NCI-H187 (cell line): ENCODE measurements at places on chromosomes 3 and 15.

DNA sequence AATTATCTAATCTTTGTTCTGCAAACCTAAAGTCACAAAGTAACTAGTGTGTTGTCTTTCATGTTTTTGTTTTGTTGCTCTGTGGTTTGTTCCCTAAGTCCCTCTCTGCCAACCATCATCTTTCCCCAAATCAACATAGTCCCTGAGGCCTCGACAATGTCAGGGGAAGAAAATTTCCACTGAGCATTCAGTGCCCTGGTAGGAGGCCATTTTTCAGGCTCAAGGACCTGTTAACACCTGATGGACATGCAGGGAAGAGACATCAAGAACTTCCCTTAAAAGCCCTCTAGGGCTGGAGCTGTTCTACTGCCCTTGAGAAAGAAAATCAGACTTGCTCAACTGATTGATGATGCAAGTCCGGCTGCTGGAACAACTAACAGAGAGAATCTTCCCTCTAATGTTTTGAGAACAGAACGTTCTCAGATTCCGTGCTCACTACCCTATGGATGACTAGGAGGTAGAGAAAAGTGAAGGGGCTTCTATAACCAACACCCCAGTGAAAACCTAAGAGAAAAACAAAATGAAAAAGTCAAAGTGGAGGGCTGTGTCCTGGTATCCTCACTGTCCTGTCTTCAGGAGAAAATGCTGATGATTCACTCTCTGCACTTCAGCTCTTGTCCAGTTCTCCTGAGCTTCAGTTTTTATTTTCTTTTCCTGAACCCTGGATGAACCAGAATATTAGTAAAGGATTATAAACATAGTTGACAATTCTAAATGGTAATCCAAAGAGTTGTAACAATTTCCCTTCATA lies 373.1 kb downstream of the FOXP1 start:
- no peak for DNase-seq

GRCh38 chr15:83837945-83838571 lies 184.1 kb downstream of the ADAMTSL3 start:
- no peak for DNase-seq

DNA sequence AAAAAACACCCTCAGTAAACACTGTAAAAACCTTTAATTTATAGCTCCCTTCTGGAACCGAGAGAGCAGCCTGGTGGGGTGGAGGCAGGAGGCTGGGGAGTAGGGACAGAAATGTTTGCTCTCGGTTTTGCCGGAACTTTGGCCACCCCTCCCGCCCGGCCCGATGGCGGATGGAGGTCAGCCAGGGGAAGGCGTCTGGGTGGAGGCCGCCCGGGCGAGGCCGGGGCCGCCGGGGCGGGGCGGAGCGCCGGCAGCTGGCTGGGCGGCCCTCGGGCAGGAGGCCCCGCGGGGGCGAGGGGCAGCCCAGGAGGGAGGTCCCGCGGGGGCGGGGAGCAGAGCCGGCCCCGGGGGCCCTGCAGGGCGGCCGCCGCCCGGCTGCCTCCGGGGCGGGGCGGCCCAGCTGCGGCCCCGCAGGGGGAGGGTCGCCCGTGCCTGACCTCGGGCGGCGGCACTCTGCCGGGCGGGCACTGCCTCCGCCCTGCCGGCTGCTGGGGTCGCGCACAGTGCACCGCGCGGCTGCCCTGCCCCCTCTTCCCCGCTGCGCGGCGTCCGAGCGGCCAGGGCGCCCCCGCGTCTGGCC lies 829 bp upstream of the SKIL start:
- no peak for DNase-seq

- peak; percentile 34 for DNase-seq
Observed at GRCh38 chr15:101250873-101251829, 697 bp downstream of the CHSY1 start.

GRCh38 chr3:35849963-35850362 lies 210.6 kb downstream of the ARPP21 start:
- no peak for DNase-seq

DNA sequence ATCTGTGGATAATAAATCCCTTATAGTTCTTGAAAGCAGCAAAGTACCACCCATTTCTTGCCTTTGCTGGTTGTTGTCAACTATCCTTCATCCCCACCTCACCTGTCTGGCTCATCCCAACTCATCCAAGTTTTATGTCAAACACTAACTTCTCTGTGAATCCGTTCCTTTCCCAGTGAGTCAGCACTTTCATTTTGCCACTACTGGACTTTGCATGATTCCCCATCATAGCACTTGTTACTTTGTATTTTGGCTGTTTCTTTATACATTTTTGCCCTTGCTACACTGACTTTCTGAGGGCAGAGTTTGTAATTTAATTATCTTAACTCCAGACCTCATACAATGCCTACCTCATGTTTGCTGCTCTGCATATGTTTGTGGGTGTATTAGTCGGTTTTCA lies 90.8 kb upstream of the RORA start:
- DNase-seq: no peak

DNA sequence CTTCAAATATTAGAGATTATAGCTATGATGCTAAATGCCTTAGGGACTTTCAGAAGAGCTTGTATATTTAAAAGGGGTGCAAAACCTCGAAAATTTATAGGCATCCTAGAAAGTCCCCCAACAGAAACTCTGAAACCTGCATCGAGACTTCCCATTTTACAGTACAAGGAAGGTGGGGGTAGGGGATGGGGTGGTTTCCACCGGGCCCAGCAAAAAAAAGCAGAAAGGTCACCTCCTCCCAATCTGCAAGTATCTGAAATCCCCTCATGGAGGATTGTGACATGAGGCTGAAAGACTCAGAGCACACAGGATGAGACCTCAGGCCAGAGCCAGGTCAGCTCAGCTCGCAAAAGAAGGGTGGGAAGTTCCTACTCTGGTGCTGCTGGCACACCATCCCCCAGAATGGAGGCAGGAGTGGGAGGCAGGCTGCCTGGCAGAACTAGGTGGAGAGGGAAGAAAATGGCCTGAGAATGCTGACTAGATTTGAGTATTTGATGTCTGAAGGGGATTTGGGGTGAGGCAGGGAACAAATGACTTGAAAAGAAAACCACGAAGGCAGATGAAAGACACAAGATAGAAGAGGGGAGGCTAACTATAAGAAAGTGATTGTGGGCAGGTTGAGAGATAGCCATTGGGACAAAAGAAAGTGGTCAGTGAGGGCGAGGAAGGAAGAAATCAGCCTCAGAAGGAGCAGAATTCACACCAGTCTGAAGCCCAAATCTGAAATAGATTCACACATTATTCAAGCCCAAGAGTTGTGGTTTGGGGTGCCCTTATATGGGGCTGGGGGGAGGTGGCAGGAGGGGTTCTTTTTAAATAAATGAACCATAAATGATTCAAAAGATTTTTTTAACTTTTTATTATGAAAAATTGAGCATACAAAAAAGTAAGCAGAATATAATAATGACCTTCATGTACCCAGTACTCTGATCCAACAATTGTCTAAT lies 22.5 kb upstream of the TSC22D2 start:
- no peak for DNase-seq
